ENCODE measurements at places on chromosomes 3 and 15. TPM values are rescaled to one million over a fixed set of nuclear protein-coding genes. Genes with fewer than 3 reads are reported as not detected.

The LMLN gene
- total RNA-seq: 7.9 TPM

The AMOTL2 gene
- total RNA-seq: 77.1 TPM

The TEX55 gene
- total RNA-seq: not detected

The CCR2 gene
- not detected for total RNA-seq

The EPHB3 gene
- 18.0 TPM for total RNA-seq
